Psoas muscle (tissue), 8 donors: ENCODE measurements at places on chromosomes 3 and 15. TPM values are rescaled to one million over a fixed set of nuclear protein-coding genes. Genes with fewer than 3 reads are reported as not detected.

MKRN2OS gene
- total RNA-seq: not detected

GABRA5 gene
- not detected for total RNA-seq

DNA sequence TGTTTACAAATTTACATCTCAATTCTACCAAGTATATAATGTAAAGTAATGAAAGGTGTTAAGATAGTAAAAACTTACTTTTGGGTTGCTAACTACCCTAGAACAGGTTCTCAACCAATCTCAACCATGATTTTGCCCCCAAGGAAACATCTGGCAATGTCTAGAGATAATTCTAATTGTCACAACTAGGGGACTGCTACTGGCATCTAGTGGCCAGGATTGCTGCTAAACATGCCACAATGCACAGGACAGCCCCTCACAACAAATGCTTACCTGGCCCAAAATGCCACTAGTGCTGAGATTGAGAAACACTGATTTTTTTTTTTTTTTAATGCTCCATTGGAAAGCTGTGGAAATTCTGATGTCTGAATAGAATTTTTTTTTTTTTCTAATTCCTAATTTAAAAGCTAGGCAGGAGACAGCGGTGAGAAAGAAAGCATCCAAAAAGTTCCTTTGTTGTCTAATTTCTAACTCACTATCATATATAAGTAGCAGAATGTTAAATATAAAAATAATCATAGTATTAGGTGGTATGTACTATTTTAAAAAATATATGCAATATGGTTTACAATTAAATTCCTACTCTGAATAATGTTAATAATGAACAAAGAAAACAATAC is 81.5 kb downstream of the TJP1 start:
- no peak for DNase-seq

DNA sequence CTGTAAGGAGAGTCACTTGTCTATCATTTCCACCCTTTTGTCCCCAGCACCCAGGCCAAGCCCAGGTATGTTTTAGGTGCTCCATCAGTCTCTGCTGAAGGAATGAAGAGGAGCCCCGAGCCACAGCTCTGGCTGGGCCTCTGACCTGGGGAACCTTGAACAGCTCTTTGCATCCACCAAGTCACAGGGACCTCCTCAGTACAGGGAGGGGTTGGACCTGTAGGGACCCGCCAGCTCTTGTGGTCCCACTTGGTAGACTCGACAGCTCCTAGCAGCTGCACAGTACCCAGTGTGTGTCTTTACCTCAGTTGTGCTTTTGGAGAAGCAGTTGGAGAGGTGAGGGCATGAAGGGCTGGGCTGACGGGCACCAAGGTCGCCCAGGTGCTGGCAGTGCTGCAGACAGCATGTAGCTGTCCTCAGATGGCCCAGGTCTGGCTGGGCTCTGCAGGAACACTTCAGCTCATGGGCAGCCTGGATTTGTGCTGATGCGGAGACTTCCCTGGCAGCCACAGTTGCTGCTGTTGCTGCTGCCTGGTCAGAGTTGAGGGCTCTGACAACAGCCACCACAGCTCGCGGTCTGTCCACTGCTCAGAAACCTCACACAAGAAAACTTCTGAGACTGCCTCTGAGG is 123.6 kb downstream of the CACNA1D start:
- no peak for DNase-seq

GRCh38 chr15:70147778-70148177 is 50.1 kb upstream of the TLE3 start:
- no peak for DNase-seq

DNA sequence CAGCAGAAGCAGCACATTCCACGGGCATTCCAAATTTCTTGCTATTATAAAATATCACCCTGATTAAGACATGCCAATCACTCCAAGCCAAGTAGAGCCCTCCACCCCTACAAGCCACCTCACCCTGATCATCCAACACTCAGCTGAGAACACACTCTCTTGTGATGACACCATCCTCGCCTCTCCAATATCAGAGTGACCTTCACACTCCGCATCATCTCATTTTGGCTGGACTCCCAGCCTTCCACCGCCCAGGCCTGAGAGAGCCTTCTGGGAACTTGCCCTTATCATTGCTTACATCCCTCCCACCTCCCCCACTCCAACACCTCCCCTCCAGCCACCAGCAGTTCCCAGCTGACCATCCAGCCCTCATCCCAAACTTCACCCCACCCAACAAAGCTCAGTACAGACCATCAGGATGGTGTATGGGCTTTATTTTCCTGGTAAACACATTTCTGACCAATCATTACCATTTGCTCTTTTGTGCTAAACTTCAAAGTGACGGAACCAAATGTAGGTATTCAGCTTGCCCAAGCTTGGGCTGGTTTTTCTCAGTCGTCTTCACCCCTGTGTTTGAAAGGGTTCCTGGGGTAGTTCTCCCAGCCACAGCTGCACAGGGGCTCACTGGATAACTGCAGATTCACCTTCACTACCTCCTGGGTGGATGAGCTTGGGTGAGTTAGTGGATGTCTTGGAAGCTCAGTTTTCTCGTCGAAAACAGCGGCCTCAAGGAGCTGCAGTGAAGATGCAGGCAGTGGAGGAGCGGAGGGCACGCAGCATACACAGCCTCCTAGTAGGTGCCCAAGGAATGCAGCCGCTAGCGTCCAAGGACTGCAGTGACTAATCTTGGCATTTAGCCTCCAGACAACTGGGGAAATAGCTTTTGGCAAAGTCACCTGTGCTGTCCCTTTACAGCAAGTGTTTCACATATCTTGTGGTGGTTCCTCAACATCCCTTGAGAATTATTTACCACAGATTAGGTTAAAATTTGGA is 115.1 kb downstream of the LIPC start:
- peak; percentile 80 for DNase-seq

DNA sequence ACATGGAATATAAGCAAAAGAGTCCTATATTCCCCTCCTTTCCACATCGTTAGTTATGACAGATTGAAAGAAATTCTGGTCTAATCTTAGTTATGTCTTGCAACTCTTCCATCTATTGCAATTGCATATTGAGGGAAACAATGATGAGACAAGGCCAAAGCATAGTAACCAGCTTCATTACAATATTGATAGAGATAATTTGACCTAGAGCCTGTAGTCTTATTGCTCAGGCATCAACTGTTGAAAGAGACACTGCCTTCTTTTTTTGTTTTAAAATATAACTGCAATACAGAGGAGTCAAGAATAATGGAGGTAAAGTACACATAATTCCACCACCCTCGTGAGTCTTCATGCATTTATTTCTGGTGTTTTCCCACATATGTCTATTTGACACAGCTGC is 2.0 kb downstream of the TM4SF18 start:
- DNase-seq: no peak

- no peak for DNase-seq
Observed at GRCh38 chr15:101528917-101529299, 39.4 kb upstream of the PCSK6 start.

DNA sequence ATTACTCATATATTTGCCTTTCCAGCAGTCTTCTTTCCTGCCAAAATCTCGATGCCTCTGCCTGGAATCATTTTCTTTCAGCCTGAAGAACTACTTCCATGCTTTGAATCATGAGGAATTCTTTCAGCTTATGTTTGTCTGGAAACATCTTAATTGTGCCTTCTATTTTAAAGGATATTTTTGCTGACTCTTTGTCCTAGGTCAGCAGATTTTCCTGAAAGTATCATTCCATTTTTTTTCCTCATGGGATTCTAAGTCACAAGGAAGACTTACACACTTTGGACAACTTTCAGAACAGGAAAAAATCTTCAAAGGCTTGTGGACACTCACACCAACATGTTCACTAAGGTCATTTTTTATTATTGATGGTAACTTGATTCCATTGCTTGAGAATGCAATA is 10.1 kb downstream of the PRR23E start:
- DNase-seq: no peak

- DNase-seq: no peak
Observed at GRCh38 chr3:105527949-105528348, 161.2 kb downstream of the ALCAM start.

CEP152 gene
- 0.58 TPM for total RNA-seq

C3orf49 gene
- total RNA-seq: not detected

CFAP20DC gene
- total RNA-seq: not detected

- no peak for DNase-seq
Observed at GRCh38 chr3:180142041-180142440, 105.3 kb upstream of the PEX5L start.

RBPMS2 gene
- total RNA-seq: 1.9 TPM

DNA sequence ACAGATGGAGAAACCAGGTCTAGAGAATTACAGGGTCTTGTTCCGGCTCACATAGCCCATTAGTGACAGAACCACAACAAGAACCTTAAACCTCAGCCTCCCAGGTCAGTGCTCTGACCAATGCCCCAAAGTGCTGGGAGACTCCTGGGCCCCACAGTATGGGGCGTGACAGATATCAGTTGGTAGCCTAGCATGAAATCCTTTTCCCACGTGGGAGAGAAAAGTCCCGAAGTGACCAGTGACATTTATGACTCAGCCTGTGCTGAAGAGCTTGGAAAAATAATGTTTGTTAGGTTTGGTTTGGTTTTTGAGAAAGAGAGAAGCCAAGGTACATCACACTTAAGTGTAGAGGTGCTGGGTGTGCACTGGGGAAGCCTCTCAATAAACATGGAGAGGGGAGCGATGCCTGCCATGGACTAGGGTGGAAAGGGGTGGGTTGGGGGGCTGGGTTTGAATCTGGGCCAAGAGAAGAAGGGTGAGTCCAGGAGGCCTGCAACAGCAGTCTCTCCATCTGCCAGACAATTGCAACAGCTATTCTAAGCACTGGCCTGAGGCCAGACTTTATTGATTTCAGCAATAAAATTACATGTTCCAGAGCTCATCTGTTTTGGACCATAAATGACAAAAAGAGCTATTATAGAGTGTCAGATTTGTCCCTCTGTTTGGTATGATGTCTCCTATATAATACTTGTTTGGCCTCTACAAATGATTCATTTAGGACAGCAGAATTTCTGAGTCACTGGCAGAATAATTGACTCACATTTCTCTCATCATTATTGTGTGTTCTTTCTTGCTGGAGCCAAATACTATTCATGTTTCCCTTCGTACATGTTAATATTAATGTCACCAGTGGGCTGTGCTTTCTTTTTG is 43.4 kb downstream of the C2CD4A start:
- DNase-seq: no peak

DNA sequence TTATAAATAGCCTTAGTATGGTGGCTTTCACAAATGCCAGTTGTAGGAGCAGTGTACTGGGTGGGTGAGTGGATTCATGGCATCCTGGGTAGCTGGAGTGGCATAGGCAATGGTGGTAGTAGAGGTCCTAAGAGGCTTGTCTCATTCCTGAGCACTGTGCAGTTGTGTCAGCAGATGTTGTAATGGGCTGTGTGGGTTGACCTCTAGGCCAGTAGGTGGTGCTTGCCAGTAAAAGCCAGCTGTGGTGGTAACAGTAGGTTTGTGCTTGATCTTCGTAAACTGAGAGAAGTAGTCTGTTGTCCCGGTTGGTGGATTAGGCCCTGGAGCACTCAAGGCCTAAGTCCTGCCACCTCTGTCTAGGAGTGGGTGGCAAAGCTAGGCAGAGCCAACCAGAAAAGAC is 149.7 kb upstream of the SUCLG2 start:
- DNase-seq: no peak

CHRM5 gene
- not detected for total RNA-seq

MUC4 gene
- 0.08 TPM for total RNA-seq

- peak; percentile 88 for DNase-seq
Observed at GRCh38 chr15:51737522-51738305, at the start of gene LYSMD2. LYSMD2 (minus strand) TSS chr15:51737655; CDS start chr15:51737622, 33 bp downstream.

STRIT1 gene
- total RNA-seq: 1,022 TPM

DNA sequence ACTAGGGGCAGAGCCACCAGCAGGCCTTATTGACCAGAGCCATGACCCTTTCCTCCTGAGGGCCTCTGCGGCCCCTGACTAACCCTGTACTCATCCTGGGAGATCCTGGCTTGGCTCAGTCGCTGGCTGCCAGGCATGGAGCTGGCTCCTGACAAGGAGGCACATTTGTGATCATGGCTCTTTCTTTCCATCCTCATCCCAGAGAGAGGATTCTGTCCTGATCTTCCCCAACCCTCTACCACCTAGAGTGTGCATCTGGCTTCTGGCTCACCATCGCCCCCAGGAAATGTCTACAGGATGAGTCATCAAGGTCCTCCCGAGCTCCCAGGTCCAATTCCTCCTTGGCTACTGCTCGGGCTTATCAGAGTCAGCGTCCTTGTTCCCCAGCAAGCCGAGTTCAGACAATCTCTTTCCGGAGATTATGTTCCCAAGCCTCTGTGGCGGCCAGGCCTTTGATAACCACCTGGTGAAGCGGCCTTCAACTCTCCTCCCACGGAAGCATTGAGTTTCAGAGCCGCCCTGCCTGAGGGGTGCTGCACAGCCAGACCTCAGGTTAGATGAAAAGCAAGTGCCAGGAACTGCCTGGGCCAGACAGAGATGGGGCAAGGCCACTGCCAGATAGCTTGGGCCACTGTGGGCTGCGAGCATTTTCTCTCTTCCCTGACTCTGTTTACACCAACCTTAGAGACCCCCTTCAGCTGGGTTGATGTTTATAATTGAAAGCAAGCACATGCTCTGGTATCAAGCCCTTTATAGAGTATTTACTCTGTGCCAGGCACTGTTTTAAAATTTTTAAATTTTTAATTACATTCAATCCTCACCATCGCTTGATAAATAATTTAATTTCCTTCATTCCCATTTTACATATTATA is 44.3 kb upstream of the MRPS22 start:
- DNase-seq: peak; percentile 25

- no peak for DNase-seq
Observed at GRCh38 chr3:83835040-83835439, 1123.7 kb upstream of the CADM2 start.

ZNF621 gene
- 9.8 TPM for total RNA-seq

UACA gene
- total RNA-seq: 151 TPM
